Liver (tissue), 10 donors: ENCODE measurements at places on chromosomes 12 and 14.

DNA sequence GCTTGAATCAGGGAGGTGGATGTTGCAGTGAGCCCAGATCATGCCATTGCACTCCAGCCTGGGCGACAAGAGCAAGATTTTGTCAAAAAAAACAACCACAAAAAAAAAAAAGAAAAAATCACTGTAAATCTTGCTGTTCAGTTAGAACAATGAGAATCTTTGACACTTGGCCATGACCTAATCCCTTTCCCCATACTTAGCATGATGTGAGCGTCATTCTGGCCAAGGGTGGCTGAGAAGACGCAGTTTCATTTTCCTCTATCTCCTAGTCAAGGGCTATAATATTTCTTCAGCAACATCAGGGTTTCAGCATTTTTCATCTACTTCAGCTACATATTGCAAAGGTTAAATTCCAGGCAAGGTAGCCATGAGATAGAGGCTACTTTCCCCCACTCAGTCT, 599.4 kb upstream of the MDGA2 start:
- no peaks in the 10 kb centered on the region for H3K4me1 ChIP-seq
- no peaks in the 10 kb centered on the region for H3K27me3 ChIP-seq
- H3K4me3 ChIP-seq: no peak overlapping the region
- no peak for DNase-seq
- H3K27ac ChIP-seq: no peak overlapping the region
- H3K36me3 ChIP-seq: no peaks in the 10 kb centered on the region

DNA sequence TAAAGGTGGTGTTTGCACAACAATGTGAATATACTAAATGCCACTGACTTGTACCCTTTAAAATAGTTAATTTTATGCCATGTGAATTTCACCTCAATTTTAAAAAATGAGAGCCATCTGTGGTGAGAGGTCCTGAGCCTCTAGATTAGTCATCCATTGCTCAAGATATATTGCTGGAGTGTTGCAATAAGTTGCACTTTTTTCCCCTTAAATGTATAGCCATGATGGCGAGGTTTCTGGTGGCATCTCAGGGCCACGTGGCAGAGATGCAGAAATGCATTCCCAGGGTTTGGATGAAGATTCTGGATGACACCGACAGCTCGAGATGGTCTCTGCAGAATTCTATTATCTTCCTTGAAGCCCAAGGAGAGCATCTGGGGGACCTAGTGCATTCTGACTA, 153.7 kb downstream of the AACS start:
- no peak overlapping the region for H3K27ac ChIP-seq
- H3K4me3 ChIP-seq: no peak overlapping the region
- DNase-seq: no peak
- no peaks in the 10 kb centered on the region for H3K36me3 ChIP-seq
- H3K4me1 ChIP-seq: no peaks in the 10 kb centered on the region
- peaks cover 6% of the 10 kb centered on the region for H3K27me3 ChIP-seq

DNA sequence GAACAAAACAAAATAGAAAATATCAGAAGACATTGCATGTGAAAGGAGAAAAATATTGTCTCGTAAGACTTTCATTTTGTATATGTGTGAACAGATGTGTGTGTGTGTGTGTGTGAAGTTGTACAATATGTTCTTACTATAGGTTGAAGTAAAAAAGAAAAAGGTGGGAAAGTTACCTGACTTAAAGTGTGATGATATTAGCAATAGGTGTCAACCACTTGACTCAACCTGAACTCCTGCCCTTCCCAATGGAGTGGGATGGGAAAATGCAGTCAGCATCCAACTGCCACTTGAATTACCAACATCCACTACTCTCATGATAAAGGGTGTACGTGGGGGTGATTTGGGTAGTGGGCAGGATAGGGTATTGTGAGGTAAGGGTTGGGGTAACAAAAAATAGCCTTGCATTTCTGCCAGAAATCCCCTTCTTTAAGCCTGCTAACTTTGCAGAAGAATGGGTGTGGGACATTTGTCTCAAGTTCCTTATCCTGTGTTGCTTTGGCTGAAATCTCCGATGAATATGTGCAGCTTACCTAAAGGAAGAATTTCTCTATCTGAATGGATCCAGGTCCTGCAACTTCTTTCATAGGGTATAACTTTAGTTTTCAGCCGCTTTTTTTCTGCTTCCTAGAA, 181.6 kb downstream of the CHST11 start:
- H3K27me3 ChIP-seq: no peaks in the 10 kb centered on the region
- no peaks in the 10 kb centered on the region for H3K4me1 ChIP-seq
- no peak overlapping the region for H3K4me3 ChIP-seq

GRCh38 chr12:24913130-24913529, 35.8 kb downstream of the BCAT1 start:
- no peaks in the 10 kb centered on the region for H3K4me1 ChIP-seq
- H3K4me3 ChIP-seq: no peak overlapping the region
- no peaks in the 10 kb centered on the region for H3K27me3 ChIP-seq
- DNase-seq: no peak

DNA sequence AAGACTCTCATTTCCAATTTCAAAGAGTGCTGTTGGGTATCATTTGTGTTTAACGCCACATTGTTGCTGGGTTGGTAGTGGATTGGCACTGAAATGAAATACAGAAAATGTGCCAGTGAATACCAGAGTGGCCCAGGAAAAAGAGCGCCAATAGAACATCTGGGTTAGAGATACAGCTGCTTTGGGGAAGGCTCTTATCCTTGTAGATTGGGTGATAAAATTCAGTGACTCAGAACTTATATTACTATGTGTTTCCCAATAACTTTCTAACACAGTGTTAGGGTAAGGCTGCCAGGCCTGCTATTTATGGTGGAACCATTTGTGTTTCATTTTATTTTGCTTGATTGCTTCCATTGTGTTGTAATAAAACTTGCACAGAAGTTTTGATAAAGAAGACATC, 168.2 kb upstream of the SSTR1 start:
- H3K4me1 ChIP-seq: no peaks in the 10 kb centered on the region
- H3K4me3 ChIP-seq: no peak overlapping the region
- no peaks in the 10 kb centered on the region for H3K27me3 ChIP-seq
- DNase-seq: no peak
- H3K27ac ChIP-seq: no peak overlapping the region

DNA sequence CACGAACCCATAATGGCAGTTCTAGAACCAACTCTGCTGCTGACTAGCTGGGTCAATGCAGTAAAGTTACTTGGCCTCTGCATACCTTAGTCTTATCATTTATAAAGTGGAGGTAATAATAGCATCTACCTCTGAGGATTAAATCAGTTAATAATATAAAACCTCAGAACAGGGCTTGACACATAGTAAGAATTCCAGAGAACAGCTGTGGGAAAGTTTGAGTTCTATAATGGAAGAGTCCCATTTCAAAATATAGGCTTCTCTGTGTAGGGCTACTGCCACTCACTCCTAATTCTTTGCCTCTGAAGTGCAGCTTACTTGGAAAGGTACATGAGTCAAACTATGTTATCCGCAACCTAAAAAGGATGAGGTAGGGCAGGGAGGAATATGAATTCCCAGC, 269.2 kb upstream of the PRKD1 start:
- H3K4me3 ChIP-seq: no peak overlapping the region
- no peak overlapping the region for H3K27ac ChIP-seq
- no peak for DNase-seq
- H3K36me3 ChIP-seq: no peaks in the 10 kb centered on the region
- no peaks in the 10 kb centered on the region for H3K4me1 ChIP-seq
- H3K27me3 ChIP-seq: no peaks in the 10 kb centered on the region

- H3K4me1 ChIP-seq: no peaks in the 10 kb centered on the region
- H3K36me3 ChIP-seq: no peaks in the 10 kb centered on the region
- no peak overlapping the region for H3K27ac ChIP-seq
- no peak for DNase-seq
- no peaks in the 10 kb centered on the region for H3K27me3 ChIP-seq
- no peak overlapping the region for H3K4me3 ChIP-seq
These were observed 104.0 kb downstream of the PRMT8 start for GRCh38 chr12:3594966-3595365.

DNA sequence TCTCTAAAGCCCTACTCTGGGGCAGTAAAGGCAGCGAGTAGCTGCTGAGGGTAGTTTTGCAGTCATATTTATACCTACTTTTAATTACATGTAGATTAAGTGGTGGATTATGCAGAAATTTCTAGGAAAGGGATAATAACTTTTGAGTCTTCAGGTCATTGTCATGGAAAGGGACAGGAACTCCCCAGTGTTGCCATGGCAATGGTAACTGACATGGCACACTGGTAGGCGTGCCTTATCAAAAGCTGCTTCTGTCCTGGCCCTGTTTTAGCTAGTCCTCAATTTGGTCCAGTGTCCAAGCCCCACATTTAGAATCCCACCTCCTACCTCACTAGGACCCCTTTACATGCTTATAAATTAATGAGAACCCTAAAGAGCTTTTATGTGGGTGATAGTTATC, 303.1 kb downstream of the VRK1 start:
- H3K27me3 ChIP-seq: no peaks in the 10 kb centered on the region
- H3K4me3 ChIP-seq: no peak overlapping the region
- no peak for DNase-seq

DNA sequence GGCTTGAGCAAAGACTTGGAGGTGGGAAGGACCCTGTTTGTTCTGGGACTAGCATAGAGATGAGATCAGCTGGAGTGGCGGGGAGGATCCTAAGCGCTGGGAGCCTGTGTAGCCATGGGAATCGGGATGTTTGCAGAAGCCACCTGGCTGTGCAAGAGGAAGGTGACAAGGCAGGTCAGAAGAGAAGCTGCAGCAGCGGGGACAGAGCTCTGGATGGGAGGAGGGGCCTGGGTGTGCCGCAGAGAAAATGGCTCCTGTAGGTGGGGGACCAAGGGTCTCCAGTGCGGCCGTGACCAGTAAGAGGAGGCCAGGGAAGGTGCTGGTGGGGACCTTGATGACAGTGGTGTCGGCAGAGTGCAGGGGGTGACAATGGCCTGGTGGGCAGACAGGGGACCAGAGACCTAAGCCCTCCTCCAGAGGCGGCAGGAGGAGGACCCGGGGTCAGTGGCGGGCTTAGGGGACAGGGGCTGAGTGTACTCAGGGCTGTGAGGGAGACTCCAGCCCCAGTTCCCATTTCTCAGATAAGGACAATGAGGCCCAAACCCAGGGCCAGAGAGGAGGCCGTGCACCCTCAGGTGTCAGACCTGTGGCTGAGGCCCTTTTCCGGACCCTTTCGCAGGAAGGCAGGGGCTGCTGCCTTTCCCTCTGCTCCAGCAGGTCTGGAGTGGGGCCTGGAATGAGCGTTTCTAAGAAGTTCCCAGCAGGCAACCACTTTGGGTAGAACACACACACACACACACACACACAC, 206.6 kb upstream of the RTL1 start:
- DNase-seq: peak; percentile 29
- no peak overlapping the region for H3K4me3 ChIP-seq
- H3K27ac ChIP-seq: no peak overlapping the region
- no peaks in the 10 kb centered on the region for H3K36me3 ChIP-seq
- H3K27me3 ChIP-seq: no peaks in the 10 kb centered on the region

- peaks cover 13% of the 10 kb centered on the region for H3K27me3 ChIP-seq
- H3K27ac ChIP-seq: no peak overlapping the region
- no peak overlapping the region for H3K4me3 ChIP-seq
- no peak for DNase-seq
- H3K36me3 ChIP-seq: no peaks in the 10 kb centered on the region
These were observed 1.3 kb downstream of the BHLHE41 start for GRCh38 chr12:26123482-26123980.

GRCh38 chr12:22275843-22276242, 58.7 kb downstream of the ST8SIA1 start:
- H3K27ac ChIP-seq: no peak overlapping the region
- H3K36me3 ChIP-seq: no peaks in the 10 kb centered on the region
- H3K4me1 ChIP-seq: no peaks in the 10 kb centered on the region
- DNase-seq: no peak
- no peak overlapping the region for H3K4me3 ChIP-seq

GRCh38 chr12:11765421-11765816, 115.9 kb downstream of the ETV6 start:
- peak overlapping the region; percentile 74 for H3K27ac ChIP-seq
- DNase-seq: no peak
- no peaks in the 10 kb centered on the region for H3K36me3 ChIP-seq
- H3K27me3 ChIP-seq: no peaks in the 10 kb centered on the region

- no peaks in the 10 kb centered on the region for H3K4me1 ChIP-seq
- DNase-seq: no peak
- no peaks in the 10 kb centered on the region for H3K27me3 ChIP-seq
- no peak overlapping the region for H3K4me3 ChIP-seq
These were observed 20.2 kb upstream of the PPP1CC start for GRCh38 chr12:110762891-110763290.

GRCh38 chr14:27672047-27672446, 1074.2 kb upstream of the NOVA1 start:
- H3K27me3 ChIP-seq: no peaks in the 10 kb centered on the region
- H3K27ac ChIP-seq: no peak overlapping the region
- H3K4me3 ChIP-seq: no peak overlapping the region
- H3K4me1 ChIP-seq: no peaks in the 10 kb centered on the region
- no peaks in the 10 kb centered on the region for H3K36me3 ChIP-seq

DNA sequence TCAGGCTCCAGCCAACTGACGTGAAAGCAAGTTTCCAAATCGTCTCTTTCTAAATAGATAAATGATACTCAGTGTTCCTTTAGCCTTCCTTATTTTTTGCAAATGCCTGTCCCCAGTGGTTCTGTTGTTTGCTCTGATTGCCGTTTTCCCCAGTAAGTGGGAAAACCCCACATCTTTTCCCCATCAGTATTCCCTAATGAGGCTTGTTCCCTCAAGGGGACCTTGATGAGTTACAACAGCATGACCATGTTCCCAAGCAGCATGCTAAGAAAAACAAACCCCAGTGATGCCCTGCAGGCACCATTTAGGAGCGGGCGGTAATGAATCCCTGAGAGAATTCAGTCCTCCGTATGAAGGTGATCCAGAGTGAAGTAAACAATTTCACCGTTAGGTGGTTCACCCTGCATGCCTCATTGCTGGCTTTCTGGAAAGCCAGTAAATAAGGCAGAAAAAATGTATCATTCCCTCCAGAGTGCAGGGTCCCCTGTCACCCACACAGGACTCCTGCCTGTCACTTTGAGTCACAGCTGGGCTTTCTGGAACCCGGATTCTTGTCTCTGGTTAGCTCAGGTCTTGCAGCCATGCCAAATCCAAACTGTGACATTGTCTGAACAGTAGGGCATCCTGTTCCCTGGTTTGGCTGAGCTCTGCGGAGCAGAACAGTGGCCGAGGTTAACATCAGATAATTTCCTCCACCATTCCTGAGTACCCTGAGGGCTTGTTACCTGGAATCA, 222.6 kb downstream of the RGS6 start:
- no peak for DNase-seq
- no peak overlapping the region for H3K4me3 ChIP-seq
- peaks cover 3% of the 10 kb centered on the region for H3K27me3 ChIP-seq

GRCh38 chr12:114938487-114939210, 254.7 kb upstream of the TBX3 start:
- no peaks in the 10 kb centered on the region for H3K4me1 ChIP-seq
- no peak for DNase-seq
- H3K36me3 ChIP-seq: no peaks in the 10 kb centered on the region

- H3K27me3 ChIP-seq: no peaks in the 10 kb centered on the region
- no peaks in the 10 kb centered on the region for H3K36me3 ChIP-seq
- H3K4me3 ChIP-seq: no peak overlapping the region
- DNase-seq: no peak
These were observed 162.0 kb upstream of the LMNTD1 start for GRCh38 chr12:25715102-25715501.

- H3K4me1 ChIP-seq: no peaks in the 10 kb centered on the region
- no peak for DNase-seq
- H3K36me3 ChIP-seq: no peaks in the 10 kb centered on the region
- no peak overlapping the region for H3K27ac ChIP-seq
These were observed 1095.9 kb downstream of the TMEM121 start for GRCh38 chr14:106622200-106622745.
